ENCODE measurements at places on chromosomes 7 and 10. TPM values are rescaled to one million over a fixed set of nuclear protein-coding genes. Genes with fewer than 3 reads are reported as not detected.

DNA sequence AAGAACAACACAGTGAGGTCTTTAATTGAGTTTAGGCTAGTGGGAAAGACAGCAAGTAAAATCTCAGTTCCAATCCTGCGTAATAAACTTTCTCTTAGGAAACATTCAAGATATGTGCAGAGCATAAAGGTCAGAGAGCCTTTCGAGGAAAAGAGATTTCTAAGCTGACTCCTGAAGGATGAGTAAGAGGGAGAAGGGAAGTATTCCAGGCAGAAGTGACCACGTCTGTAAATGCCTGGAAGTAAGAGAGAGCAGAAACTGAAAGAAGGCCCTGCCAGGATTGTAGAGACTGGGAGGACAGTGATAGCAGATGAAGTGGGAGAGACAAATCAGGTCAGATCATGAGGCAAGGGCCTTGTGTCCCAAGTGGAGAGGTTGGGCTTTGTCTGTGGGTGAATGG, 41.8 kb downstream of the PNLIPRP3 start:
- no peak for DNase-seq

DNA sequence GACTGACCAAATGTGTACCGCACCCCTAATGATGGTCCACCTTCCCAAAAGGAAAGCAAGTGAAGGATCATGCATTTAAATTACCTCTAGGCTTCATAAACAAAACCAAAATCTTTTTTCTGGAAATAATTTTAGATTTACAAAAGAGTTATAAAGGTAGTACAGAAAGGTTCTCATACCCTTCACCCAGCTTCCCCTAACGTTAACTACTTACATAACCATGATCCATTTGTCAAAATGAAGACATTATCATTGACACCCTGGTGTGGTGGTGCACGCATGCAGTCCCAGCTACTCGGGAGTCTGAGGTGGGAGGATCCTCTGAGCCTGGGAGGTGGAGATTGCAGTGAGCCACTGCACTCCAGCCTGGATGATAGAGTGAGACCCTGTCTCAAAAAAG, 75.1 kb upstream of the TCF7L2 start:
- no peak for DNase-seq

- DNase-seq, result no peak
Observed at GRCh38 chr10:122276611-122277208, 5.6 kb downstream of the BTBD16 start.

DNA sequence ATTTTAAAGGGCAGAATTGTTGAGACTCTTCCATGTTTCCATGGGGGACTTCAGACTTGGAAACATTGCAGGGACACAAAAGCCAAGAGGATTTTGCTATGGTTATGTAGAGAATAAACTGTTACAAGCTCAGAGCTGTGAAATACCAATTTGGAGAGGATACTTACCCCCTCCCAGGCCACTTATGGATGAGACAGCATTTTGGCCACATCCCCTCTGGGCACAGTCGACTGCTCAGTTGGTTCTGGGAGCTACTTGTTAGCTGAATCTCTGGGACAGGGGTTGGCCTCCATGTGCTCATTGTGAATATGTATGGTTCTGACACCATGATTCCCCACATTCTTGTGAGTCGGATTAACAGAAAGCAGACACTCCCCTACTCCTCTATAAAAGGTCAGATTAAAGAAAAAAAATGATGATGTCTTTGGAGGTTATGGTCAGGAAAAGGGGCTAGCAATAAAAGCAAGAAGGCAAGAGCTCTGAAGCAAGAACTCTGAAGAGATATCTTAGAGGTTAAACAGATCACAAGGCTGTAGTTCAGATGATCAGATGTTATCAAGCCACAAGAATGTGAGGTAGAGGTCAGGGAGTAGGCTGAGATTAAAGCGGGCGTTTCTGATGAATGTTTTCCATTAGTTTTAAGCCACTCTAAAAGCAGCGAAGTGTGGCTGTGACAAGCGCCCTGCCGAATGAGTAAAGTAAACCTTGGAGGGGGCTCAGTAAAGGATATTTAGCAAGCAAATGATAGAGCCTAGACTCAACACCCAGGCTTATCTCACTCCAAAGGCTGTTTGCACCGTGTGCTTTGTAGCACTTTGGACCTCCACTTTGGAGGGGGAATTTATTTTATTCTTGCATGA, 17.2 kb downstream of the STAMBPL1 start:
- no peak for DNase-seq

GRCh38 chr10:133336118-133336576, 549 bp downstream of the CALY start:
- no peak for DNase-seq

GRCh38 chr10:52170776-52171175, 143.3 kb upstream of the DKK1 start:
- no peak for DNase-seq

DNA sequence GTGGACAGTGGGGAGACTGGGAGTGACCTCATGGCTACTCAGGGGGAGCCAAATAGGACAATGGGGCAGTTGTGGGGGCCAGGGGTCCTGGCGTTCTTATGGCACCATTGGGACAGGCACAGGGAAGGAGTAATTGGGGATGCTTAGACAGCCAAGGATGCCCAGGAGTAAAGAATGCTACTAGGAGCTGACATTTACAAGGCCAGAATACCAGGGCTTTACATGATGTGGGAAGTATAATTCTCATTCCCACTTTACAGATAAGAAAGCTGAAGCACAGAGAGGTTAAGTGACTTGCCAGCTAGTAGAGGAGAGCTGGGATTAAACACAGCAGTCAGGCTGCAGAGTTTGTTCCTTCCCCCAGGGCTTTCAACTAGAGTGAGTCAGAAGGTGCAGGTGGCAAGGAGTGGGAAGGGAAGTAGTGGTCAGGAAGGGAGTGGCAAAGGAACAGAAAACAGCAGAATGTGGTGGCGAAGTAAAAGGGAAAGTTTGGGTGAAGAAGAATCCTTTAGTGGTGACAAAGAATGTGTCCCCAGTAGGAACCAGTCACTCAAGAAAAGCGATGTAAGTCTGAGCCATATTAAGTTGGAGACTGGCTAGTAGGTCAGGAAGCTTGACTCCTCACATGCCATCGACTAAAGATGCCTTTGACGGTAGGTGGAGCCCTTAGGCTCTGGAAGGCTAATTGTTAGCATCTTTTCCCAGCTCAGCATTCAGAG, 32.8 kb downstream of the CPVL start:
- no peak for DNase-seq

GRCh38 chr7:125033506-125033905, 103.9 kb upstream of the POT1 start:
- DNase-seq, result no peak

The RELN gene
- total RNA-seq, result not detected

The ZNF775 gene
- total RNA-seq, result 12.1 TPM

The HECW1 gene
- not detected for total RNA-seq

The ZNF438 gene
- total RNA-seq, result 3.9 TPM
